ENCODE measurements at places on chromosomes 4 and X. TPM values are rescaled to one million over a fixed set of nuclear protein-coding genes. Genes with fewer than 3 reads are reported as not detected.

Gene MAGEB3
- not detected for total RNA-seq

Gene SPANXN3
- total RNA-seq: not detected

Gene CXCL13
- not detected for total RNA-seq

Gene AMBN
- total RNA-seq: not detected

- DNase-seq: no peak
These were observed 89.8 kb downstream of the PAPSS1 start for GRCh38 chr4:107630185-107630705.
